ENCODE measurements at places on chromosomes 7 and 10. TPM values are rescaled to one million over a fixed set of nuclear protein-coding genes. Genes with fewer than 3 reads are reported as not detected.

The OR6V1 gene
- total RNA-seq: not detected

DNA sequence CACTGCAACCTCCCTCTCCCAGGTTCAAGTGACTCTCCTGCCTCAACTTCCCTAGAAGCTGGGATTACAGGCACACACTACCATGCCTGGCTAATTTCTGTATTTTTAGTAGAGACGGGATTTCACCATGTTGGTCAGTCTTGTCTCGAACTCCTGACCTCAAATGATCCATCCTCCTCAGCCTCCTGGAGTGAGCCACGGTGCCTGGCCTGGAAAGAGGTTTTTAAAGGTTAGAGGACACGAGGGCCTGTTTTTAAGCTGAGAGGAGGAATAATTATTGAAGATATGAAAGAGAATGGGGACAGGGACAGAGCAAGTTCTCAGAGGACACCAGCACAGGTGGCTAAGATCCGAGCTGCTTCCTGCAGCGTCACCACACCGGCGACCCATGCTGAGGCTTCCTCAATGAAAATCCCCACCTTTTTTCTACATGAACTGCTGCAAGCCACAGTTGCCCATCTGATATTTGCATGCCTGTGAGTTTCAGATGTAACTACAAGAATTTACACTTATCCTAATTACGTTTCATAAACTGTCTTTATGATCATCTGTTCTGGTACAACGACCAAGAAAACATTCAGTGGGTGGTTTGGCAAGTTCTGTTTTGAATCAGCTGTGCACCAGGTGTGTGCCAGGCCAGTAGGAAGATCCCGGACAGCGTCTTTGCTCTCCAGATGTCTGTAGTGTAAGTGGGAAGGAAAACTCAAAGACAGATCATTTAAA is 76.0 kb downstream of the HIP1 start:
- DNase-seq: no peak

The GRM8 gene
- not detected for total RNA-seq

DNA sequence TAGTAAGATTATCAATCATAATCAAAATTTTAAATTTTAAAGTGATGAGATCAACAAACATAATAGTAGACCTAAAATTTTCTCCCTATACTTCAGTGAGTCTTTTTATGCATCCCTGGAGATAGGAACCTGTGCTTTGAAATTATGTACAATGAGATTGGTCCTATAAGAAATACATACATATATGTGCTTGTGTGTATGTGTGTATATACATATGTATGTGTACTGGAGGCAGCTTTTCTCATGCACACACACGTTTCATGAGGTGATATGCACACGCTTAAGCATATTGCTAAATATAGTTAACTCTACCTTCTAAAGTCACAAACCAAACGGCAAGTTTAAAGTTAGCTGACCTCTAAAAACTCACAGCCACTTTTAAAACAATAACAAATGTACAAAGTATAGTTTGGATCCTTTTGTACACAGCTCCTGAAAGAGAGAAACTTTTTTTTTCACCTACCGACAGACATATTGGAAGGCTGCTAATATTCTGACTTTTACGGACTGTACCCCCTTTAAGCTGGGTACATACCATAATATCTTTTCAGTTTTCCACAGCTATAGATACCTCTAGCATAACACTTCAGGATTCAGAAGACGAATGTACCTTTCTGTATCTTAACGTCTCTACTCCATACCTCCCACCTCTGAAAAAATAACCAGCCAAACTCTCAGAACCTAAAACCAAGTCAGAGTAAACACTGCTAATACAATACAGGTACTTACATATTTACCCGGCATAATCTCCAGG is 3.3 kb downstream of the ITGB1 start:
- no peak for DNase-seq

DNA sequence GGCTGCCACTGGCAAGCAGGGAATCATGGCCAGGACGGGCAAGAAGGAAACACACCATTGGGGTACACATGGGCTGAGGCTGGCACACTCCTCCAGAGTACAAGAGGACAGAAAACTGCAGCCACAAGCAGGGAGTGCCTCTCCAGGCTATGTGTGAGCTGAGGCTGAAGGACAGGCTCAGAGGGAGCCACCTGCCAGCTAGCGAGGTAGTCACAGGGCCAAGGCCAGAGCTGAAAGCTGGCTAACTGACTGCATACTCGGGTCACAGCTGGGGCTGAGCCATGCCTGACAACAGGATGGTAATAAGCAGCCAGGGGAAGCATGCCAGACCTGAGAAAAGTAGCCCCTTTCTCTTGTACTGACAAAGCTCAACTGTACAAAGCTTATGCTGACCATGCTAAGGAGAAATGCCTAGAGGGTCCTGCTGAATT is 52.0 kb downstream of the KIF5B start:
- no peak for DNase-seq

GRCh38 chr10:52526251-52526823 is 212.3 kb downstream of the DKK1 start:
- peak; percentile 69 for DNase-seq

The PDIA4 gene
- 233 TPM for total RNA-seq

The DGKB gene
- total RNA-seq: not detected

GRCh38 chr10:80519936-80520650 is 17.6 kb upstream of the SH2D4B start:
- DNase-seq: no peak

Measured in fibroblast of villous mesenchyme (primary cell).